Cortex of kidney (tissue), 1 donor: ENCODE measurements at places on chromosomes 12 and 14.

GRCh38 chr14:101503431-101504095 is 57.7 kb upstream of the DIO3 start:
- no peak for DNase-seq

DNA sequence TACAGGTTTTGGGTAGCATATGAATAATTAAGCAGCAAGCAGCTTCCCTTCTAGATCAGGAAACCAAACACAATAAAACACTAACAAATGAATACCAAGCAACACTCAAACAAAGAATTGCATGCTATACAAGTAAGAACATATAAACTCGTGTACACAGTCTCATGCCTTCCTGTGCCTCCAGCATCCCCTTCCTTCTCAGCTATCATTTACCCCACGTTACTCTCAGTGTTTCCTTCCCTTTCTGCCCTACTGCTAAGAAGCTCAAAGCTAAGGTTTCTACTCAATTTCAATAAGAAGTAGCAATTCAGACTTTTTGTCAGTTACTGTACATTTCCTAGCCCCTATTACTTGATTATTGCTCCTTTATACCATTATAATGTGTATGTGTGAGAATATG is 81.0 kb downstream of the DUSP16 start:
- no peak for DNase-seq

GRCh38 chr14:41950428-41951151 is 343.9 kb downstream of the LRFN5 start:
- no peak for DNase-seq

GRCh38 chr12:112932485-112933128 is 5.7 kb upstream of the OAS3 start:
- DNase-seq = no peak

DNA sequence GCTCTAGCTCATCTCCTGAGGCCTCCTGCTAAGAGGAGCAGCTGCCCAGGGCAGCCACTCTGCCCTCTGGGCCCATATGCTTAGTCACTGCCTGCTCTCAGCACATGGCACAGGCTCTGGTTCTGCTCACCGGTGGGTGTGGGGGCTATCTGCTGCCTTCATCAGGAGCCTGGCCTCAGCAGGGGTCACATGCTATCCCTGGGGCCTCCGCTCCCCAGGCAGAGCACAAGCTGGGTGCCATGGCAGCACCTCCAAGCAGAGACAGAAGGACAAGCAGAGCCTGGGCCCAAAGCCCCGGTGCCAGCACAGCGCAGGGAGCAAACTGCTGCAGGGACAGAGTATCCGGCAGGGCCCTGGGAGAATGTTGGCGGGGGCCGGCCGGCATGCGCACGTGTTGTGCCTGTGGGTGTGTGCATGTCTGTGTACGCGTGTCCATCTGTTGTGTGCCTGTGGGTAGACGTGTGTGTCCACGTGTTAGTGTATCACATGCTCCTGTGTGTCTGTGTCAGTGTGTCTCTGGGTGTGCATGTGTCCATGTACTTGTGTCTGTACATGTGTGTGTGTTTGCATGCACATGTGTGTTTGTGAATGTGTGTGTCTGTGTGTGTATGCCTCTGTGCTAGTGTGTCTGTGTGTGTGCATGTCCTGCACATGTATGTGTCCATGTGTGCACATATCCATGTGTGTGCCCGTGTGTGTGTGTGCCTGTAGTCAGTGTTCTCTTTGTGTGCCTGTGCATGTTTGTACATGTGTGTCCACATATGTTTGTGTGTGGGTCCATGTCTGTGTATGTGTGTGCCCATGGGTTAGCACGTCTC is 326.9 kb downstream of the TMEM121 start:
- DNase-seq = no peak

- no peak for DNase-seq
Measured at GRCh38 chr14:104875811-104876210, 10.7 kb downstream of the CEP170B start.

- DNase-seq = no peak
Measured at GRCh38 chr14:84217066-84217465, 1312.9 kb upstream of the FLRT2 start.

DNA sequence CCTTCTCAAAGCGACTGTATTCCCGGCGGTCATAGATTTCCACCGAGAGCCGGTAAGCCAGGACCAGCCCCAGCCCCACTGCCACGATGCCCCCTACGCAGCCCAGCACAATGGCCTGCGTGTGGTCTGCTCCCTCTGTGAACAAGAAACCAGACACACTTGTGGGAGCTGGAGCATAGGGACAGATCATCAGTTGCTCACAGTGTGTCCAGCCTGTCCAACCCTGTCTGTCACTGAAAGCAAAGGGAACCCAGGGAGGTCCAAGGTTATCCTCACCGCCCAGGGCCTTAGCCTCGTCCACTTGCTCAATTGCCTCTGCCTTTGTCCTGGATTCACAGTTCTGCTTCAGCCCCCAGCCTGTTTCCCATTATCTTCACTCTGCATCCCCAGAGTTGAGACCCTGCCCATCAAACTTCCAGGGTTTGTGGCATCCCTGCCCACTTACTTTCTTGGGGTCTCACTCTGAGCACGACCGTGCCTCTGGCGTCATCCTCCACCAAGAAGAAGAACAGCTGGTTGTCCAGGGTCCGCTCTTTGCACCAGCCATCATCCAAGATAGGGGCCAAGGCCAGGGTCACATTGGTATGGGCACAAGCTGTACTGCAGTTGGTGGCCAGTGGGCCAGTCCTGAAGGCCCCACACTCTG is 11.3 kb upstream of the CSAD start:
- no peak for DNase-seq

DNA sequence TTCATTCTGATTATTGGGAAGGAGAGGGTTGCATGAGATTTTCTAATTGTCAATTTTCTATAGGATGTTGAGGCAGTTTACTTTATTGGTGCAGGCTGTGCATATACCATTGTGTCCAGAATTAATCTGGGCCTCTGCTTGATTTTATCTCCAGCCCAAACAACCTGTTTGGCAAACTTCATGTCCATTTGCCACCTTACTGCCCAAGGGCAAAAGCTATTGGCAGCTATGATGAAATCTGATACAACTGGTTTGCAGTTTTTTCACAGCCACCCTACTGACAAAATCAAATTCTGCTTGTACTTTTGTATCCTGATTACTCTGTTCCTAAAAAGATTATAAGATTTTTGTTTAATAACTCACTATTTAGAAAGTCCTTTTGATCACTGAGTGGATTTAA is 789.2 kb upstream of the FBXO33 start:
- DNase-seq = no peak

DNA sequence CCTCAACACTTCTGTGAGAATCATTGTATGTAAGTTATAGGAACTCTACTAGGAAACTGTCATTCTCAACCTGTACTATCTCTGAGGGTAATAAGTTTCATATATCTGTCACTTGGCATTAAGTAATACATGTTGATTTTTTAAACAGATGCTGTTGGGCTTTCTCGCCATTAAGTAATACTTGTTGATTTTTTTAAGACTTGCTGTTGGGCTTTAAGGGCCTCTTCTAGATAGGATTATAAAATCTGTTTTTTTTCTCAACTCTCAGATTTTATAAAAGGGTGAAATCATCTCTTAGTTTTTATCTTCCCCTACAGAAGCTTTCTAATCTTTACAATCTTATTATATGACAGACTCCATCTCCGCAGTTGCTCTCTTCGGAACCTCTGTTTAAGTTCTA is 5.6 kb downstream of the WASHC4 start:
- no peak for DNase-seq

- DNase-seq = no peak
Measured at GRCh38 chr12:75690296-75690955, 179.0 kb upstream of the KRR1 start.

DNA sequence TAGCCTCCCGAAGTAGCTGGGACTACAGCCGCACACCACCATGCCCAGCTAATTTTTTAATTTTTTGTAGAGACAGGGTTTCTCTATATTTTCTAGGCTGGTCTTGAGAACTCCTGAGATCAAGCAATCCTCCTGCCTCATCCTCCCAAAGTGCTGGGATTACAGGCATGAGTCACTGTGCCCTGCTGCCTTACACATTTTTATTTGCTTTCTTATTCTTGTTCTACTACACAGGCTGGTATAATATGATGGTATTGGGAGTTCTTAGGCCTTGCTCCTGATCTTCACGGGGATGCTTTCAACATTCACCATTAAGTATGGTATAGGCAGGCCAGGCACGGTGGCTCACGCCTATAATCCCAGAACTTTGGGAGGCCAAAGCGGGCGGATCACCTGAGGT is 21.2 kb downstream of the DGLUCY start:
- no peak for DNase-seq

DNA sequence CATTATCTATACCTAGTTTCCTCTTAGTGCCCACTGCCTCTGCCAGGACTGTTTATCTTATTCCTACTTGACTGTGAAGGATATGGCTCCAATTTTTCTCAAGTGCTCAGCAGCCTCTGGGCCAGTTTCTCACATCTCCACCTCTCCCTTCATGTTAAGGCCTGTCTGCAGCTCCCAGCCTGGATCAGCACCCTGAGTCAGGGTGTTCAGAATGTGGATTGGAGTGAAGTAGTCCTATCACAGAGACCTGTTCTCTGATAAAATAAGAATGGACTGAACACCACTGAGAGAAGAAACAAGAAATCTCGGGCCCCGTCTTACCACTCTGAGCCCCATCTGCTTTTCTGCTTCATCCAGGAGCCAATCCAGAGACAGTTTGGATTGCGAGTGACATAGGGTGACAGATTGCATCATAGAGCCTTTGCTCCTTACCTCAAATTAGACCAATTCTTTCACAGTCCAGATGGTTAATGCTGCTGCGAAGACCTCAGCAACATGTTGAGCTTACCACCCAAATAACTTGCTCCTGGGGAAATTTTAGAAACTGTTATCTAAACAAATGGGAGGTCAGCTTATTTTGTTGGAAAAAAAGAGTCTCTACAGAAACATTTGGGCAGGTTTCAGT is 473.1 kb downstream of the PDZRN4 start:
- no peak for DNase-seq

- no peak for DNase-seq
Measured at GRCh38 chr12:47237751-47238211, 158.0 kb upstream of the AMIGO2 start.

DNA sequence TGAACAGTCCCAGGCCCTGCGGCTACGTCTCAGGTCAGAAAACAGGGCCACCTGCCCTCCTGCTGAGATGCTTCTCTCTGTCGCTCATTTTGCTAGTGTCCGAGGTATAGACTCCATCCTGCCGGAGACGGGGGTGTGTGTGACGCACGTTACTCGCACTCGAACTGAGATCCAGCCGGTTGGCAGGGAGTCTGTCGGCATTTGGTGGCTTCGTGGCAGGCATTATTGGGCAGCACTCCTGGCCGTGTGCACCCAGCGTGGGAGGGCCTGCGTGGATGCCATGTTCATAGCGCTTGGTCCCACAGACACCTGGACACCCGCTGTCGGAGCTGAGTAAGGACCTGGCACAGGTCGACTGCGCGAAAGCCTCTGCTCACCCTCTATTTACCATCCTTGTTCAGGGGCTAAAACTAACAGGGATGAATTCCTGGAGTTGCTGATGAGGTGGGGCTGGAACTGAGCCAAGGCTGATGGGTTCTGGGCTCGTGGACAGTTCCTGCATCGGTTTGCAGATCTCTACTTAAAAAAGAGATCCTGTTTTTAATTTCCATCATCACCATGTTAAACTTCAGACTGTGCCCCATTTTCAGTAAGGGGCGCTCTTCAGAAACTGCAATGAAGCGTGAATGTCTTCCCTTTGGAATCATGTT is 28.6 kb downstream of the AACS start:
- DNase-seq = no peak

GRCh38 chr12:96522690-96523089 is 33.3 kb downstream of the CFAP54 start:
- no peak for DNase-seq

DNA sequence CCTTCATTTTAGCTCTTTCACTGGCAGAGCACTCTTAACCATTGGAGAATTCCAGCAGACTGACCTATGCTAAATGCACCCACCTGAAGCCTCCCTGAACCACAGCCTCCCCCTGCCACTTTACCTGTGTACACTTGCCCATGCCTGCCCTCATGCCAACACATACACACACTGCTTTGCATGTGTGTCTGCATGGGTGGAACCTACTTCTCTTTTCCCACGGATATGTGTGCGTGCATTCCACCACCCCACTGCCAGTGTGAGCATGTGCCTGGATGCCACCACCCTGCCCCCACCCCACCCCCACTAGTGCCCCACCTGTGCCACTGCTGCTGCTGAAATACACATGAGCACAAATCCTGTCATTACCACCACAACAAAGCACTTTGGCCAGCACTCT is 49.5 kb upstream of the EEA1 start:
- DNase-seq = no peak

DNA sequence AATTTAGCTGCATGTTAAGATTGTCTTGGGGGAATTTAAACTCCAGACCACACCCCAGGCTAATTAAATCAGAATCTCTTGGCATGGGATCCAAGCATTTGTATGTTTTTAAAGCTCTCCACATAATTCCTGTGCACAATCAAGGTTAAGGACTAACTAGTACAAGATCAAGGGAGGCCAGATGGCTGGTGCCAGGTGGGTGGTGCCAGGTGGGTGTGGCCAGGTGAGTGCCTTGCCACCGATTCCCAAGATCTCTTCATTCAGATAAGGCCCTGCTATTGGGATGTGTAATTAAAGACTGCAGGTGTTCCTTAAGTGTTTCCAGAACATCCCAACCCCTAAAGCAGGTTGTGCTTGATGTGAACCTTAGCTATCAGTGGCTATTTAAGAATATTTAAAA is 75.1 kb downstream of the NRXN3 start:
- DNase-seq = no peak

DNA sequence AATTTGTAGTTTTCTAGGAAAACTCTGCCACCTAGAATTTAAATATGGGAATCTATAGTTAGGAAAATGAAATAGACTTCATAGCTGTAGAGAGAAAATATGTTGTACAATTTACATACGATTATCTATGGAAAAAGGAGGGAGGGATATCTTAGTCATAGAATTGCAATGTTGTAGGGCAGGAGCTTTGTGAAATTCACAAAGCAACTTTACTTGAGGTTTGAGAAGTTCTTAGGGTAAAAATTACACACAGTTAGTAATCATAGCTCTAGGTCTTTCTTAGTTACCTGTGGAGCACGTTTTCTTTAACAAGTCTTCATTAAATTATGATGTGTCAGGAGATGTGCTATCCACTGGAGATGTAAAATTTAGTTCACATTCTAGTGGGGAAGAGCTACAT is 61.4 kb upstream of the DBX2 start:
- DNase-seq = no peak

DNA sequence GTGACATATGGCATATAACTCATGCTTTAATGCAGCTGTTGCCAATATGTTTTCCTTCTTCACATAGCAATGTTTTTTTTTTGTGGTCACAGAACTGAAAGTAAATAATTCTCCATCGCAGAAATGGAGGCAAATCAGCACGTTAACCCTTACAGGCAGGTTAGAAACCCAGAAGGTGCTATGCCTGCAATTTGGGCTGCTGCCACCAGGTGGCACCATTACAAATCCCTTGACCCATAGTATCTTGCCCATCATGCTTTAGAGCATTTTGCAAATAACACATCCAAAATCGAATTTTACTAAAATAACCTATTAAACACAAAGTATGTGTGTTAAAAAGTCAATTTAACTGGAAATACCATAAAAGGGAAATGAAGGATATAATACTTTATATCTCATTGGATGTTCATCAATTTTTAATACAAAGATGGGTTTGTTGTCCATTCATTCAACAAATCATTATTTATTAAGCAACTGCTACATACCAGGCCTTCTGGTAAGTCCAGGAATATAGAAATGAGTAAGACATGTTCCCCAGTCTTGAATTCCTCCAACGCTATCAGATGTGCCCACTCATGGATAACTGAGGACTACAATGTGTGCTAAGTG is 340.1 kb downstream of the GLT1D1 start:
- no peak for DNase-seq
